NCI-H1417 treated with DMSO at 0.1 percent for 48 hours (cell line): ENCODE measurements at places on chromosomes 6 and 20.

DNA sequence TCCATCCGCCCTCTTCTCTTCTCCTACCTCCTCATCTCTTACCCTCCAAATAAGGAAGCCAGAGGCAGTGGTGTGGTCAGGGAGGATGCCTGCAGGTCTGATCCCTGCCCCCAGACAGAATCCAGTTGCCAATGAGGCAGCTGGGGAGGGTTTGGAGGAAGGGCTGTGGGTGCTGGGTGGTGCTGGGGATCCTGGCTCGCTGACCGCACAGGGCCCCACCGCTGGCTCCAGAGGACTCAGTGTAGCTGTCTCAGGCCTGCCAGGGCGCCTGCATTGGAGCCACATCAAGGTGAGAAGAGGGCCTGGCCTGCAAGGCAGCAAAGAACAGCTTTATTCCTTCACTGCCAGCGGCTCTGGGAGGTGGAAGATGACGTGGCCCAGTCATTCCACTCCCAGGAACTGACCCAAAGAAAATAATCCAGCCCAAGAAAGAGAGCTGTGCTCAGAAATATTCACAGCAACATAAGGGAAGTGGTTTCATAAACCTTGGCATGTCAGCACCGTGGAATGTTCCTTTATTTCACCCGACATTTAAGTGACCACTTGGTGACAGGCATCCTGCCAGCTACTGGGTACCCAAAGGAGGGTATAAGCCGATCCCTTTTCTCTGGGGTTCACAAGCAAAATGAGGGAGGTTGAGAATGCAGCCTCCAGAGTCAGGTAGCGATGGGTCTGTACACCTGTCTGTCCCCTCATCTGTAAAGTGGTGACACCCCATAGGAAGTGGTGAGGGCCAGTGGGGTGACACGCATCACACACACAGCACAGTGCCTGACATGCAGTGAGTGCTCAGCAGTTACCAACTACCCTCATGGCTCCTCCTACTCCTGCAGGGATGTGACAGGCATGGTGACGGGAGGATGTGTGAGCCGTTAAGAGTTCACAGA lies 125.1 kb downstream of the SNX5 start:
- DNase-seq, result no peak

DNA sequence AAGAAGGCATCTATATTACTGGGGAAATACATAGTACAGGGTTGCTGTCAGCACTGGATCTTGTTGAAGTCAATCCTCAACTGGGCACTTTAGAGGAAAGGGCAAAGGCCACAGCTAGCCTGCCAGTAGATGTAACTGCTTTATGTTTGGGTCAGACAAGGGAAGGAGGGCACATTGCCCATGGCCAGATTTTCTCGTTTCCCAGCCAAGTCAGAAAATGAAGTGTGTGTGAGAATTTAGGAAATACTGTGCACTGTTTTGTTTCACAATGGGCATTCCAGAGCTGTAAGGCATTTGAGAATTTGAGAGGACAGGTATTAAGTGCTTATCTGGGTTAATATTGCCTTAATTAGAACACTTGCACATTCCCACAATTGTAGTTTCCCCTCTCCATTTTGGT lies 183.9 kb upstream of the MCHR2 start:
- DNase-seq, result no peak

GRCh38 chr20:29300579-29301551 lies 1956.6 kb upstream of the DEFB115 start:
- no peak for DNase-seq

GRCh38 chr6:78605909-78606446 lies 261.4 kb upstream of the IRAK1BP1 start:
- DNase-seq, result no peak

DNA sequence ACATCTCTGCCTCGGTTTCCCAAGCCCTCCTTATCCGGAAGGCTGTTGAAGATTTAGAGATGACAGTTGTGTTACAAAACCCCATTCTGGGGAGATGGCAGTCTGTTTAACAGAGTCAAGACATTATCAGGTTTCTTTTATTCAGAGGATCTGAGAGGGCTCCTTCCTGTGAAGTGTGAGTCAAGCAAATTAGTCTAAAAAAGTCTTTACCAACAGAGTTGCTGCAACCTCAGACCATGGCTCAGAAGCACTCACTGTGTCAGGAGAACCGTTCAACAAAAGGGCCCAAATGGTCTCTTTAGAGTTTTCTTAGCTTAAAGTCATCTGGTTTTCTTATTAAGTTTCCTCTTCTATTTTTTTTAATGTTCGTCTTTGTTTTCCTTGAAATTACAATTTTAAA lies 717.8 kb downstream of the EPM2A start:
- DNase-seq, result no peak

DNA sequence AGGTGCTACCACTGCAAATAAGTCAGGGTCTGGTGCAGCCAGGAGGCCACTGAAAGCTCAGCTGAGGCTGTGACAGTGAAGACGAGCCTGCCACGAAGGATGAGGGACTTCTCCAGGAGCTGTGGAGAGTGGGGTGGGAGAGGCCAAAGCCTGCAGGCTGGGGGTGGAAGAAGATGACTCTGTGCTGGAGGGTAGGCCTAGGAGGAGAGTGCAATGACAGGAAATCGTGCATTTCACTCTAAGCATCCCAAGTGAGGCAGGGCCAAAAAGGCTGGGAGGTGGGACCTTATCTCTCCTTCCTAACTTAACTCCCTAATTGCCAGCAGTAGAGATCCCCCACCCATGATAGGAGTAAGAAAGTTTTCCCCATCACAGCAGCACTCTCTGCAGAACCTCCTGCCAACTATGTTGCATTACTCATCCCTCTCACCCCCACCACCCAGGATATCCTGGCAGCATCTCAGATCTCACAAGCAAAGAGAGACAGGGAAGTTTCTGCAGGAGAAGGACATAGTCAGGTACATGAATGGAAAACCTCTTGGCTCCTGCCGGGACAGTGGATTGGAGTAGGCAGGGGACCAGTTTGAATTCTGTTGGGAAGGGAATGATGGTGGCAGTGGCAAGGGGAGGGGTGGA lies 466.2 kb downstream of the CDH26 start:
- no peak for DNase-seq

- no peak for DNase-seq
These were observed at the start of gene POPDC3 for GRCh38 chr6:105179244-105180065. Gene POPDC3, minus strand, starts transcription at chr6:105180014. Its CDS starts 18,105 bp downstream, at chr6:105161909.

DNA sequence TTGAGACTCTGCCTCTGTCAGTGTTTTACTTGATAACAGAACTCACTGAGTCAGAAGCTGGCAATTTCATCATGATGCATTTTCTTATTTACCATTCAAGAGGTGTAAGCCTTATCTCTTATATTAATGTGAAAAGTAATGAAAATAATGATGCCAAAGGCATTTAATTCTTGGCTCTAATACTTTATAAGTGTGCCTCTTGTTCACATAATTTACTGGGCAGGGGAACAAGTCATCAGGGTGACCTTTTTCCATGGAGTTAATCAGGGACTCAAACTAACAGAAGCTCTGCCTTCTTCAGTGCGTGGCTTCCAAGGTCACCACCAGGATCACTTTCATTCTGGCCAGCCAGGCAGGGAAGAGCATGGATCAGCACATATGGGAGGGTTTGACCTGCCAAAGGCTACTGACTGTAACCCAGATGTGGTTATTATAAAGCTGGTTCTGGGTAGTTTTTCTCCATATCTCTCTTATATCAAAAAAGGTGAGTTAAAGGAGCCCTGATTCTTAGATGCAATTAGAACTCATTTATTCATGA lies 5.2 kb upstream of the PLCB1 start:
- DNase-seq, result no peak

GRCh38 chr6:134343066-134343465 lies 25.2 kb upstream of the SGK1 start:
- DNase-seq, result no peak

GRCh38 chr20:54254596-54254995 lies 46.7 kb downstream of the PFDN4 start:
- no peak for DNase-seq

- DNase-seq, result no peak
These were observed 28.3 kb downstream of the PPP1R16B start for GRCh38 chr20:38833857-38834164.

GRCh38 chr6:169220068-169220964 lies 33.3 kb downstream of the THBS2 start:
- no peak for DNase-seq

DNA sequence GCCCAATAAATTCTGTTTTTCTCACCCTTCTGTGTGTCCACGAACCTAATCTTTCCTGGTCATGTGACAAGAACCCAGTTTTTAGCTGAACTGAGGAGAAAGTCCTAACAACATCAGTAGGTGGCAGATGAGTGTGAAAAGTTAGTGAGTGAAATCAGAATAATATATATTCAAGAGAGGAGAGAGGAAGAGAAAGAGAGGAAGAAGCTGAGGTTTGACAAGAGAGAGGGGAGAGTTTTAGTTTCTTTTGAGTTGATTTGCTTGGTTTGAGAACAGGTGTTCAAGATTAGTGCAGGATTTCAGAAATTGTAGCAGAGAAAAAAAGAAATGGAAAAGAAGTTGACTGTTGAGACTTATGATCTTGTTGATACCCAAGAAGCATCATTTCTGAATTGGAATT lies 930.5 kb upstream of the FLRT3 start:
- DNase-seq, result no peak

DNA sequence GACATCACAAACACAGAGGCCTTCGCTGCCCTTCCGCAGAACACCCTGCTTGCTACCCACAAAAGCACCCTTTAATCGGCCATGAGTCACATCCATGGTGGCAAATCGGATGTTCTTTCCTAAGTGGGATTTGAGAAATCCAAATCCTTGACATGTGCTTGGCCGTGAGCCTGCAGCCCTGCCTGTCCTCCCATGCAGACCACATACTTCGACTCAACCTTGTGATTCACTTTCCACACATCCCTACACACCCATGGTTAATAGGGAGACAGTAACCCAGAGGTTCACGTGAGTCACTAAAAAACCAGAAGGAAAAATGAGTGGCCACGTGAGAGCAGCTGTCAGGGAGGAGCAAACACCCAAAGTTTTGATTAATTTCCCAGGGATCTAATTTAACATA lies 19.4 kb downstream of the RAMACL start:
- DNase-seq, result no peak

DNA sequence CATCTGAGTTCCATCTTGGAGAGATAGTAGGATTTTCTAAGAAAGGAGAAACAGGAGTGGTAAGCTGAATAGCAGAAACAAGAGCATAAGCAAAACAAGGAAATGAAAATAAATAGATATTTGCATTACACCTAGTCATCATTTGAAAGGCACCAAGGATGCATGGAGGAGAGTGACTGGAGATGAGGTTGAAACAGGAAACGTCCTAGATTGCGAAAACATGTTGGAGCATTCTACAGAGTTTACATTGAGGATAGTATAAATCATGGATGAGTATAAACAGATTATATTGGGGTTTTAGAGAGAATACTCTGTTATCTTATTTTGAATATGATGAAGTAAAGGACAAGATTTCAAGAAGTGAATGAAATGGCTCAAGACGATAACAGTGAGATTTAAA lies 507.3 kb downstream of the EYS start:
- no peak for DNase-seq

GRCh38 chr6:108175176-108175591 lies 9.4 kb downstream of the NR2E1 start:
- no peak for DNase-seq

GRCh38 chr6:43455531-43456428 lies at the start of gene DLK2:
Gene DLK2, minus strand, starts transcription at chr6:43455548. Its CDS starts 723 bp downstream, at chr6:43454825.
- no peak for DNase-seq

GRCh38 chr20:45343532-45344167 lies 4.6 kb downstream of the SDC4 start:
- DNase-seq, result peak; percentile 72

- no peak for DNase-seq
These were observed 55.2 kb downstream of the EFHC1 start for GRCh38 chr6:52475307-52475706.

- DNase-seq, result no peak
These were observed 22.9 kb downstream of the RAB44 start for GRCh38 chr6:36720251-36721141.

- DNase-seq, result no peak
These were observed 79.4 kb downstream of the ROS1 start for GRCh38 chr6:117346142-117346930.

DNA sequence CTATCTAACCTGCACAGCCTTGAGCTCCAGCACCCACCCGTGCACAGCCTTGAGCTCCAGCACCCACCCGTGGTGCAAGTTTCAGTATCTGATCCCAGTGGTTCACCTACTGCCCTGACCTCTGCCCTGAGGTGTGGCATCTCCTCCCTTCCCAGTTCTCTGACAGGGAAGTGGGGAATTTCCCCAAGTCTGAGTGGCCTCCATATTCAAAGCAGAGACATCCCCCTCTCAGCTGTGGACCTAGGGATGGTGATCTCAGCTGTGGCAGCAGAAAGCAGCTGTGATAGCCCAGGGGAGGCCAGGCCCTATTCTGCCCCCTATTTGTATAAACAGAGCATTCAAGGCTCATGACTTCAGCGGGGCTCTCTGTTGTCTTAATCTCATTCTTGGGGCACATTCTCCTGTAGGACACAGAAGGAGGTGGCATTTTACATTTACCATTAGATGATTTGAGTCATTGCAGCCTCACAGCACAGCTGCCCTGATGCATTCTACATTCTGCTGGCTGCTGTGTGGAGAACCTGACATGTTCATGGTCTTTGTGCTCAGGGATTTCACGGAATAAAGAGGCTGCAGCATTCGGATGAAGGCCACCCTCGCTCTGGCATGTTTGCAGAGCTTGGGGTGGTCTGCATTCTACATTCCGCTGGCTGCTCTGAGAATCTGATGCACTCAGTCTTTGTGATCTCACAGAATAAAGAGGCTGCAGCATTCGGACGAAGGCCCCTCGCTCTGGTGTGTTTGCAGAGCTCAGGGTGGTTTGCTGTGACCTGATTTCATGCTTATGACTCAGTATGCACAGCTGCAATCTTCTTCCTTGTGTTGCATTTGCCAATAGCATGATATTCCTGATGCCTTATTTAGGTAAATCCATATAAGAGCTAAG lies 16.9 kb downstream of the GPR31 start:
- DNase-seq, result no peak

- no peak for DNase-seq
These were observed 689.7 kb upstream of the GJE1 start for GRCh38 chr6:141443032-141443431.

DNA sequence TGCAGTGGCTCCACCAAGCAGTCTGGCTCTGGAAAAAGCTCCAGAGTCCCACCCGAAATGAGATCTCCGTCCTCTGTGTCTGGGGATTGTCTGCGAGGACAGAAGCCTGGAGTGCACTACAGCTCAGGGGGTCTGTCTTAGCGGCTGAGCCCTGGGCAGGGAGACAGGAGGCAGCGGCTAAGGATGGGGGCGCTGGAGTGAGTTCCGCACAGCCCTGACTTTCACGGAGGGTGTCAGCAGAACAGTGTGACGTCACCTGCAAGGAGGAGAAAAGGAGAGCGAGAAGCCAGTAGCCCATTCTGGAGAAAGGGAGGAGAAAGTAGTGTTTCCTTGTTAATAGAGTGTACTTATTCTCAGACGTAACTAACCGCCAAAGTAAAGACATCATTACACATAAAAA lies 97.6 kb downstream of the FAM50B start:
- DNase-seq, result no peak

DNA sequence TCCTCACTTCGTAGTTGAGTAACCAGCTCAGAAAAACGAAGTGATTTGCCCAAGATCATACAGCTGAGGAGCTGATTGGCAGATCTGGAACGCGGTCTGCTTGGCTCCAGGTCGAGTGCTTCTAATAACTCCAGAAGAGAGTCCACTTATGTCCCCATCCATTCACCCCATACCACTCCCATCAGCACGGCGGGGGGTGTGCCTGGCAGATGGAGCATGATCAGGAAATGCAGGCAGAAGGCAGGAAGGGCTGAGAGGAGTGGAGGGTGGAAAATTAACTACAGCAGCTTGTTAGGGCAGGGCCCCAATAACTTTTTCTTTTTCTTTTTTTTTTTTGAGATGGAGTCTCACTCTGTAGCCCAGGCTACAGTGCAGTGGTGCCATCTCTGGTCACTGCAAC lies 15.0 kb downstream of the FITM2 start:
- peak; percentile 18 for DNase-seq
